ENCODE measurements at places on chromosomes 3 and 15.

GRCh38 chr15:63380808-63381282, 801 bp downstream of the CA12 start:
- DNase-seq: no peak

- DNase-seq: no peak
These were observed 206.6 kb downstream of the TLE3 start for GRCh38 chr15:69891070-69891536.

DNA sequence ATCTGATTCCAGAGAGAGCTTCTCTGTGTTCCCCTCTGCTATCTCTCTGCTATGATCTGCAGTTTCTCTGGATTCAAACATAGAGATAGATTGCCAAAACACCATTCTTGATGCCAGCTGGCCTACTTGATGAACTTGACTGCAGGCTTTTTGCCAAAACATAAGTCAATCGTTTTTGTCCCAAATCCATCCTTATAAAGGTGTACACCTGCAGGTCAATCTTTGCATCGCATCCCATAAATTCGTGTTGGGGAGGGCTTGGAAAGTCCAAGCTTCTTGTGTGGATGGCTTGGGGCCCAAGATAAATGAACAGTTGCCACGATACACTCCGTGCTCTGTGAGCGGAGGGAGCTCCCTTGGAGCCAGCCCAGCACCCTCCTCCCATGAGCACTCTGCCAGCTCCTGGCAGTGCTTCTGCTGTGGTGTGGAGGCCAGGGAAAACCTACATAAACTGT, 2.7 kb downstream of the CERS3 start:
- peak; percentile 29 for DNase-seq

- no peak for DNase-seq
These were observed 10.2 kb downstream of the PRICKLE2 start for GRCh38 chr3:64215103-64215502.
